ENCODE measurements at places on chromosomes 5 and 9.

DNA sequence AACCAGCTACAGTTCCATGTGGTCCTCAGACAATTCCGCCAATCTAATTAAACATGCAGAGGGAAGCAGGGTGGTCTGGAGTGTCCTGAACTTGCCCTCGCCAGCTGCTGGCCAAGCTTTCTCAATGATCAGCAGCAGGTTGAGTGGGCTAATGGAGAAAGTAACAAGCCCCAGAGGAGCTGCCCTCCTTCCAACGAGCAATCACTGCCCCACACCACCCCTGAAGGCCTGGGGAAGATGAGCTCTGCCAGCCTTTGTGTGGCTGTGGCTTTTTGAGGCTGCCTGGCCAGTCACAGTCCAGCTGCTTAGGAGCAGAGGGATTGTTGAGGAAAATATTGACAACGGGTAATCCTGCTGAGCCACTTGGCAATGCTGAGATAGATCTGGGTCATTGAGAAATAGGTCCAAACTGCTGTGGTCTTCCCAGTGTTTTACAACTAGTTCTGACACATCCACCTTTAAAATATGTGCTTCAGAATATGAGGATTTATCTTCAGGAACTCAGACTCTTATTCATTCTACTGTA, 107.3 kb downstream of the CD180 start:
- no peak for DNase-seq

GRCh38 chr5:112002376-112002775, 245.4 kb upstream of the NREP start:
- DNase-seq = no peak

GRCh38 chr5:121174351-121174750, 677.3 kb upstream of the FTMT start:
- DNase-seq = no peak

DNA sequence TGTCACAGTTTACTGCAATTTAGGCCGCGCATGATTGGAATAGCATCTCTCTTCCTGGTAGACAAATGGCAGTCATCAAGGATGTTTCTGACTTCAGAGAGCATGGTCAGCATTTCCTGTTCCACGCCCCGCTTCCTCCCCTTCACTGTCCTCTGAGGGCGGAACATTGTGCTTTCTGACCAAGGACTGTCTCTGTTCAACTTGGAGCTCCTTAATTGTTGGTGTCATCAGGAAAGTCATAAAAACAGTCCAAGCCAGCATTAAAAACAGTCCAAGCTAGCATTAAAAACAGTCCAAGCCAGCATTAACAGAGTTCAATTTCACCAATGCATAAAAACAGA, 301.3 kb upstream of the IRX4 start:
- DNase-seq = no peak

- no peak for DNase-seq
These were observed 18.1 kb upstream of the MACROH2A1 start for GRCh38 chr5:135417083-135417482.

GRCh38 chr5:29085142-29085541, 2046.8 kb upstream of the CDH9 start:
- no peak for DNase-seq

DNA sequence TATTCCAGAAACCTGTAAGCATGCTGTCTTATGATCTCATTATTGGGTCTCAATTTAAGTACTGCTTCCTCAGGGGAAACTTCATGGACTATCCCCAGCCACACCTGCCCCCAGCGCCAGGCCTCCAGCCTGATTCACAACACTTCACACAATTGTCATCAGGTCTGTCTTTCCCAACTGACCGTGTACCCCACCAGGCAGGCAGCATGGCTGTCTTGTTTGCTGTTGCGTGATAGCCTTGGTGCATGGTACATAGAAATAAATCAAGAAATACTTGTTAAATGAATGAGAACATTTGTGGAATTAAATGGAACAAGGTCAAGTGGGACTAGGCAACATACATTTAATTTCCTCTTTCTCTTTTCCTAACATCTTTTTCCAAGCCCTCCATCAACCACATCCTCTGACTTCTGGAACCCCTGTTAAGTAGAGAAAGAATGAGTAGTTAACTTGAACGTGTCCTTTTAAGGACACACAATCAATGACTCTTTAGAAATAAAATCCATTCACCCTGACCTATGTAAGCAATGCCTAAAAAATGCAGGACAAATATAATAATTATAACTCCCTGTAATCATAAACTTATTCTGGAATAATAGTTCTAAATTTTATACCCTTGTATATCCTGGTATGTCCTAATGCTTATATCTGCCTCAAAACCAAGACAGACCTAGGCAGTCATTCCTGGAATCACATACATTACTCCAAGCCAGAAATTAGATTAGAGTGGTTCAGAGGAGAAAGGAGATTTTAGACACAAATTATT, 17.2 kb upstream of the THG1L start:
- no peak for DNase-seq

- DNase-seq = no peak
These were observed 94.3 kb upstream of the DAB2 start for GRCh38 chr5:39519079-39519478.

GRCh38 chr5:134525683-134526482, 413 bp downstream of the JADE2 start:
- DNase-seq = peak; percentile 92

- no peak for DNase-seq
These were observed 613.4 kb downstream of the IRX1 start for GRCh38 chr5:4208996-4209395.

DNA sequence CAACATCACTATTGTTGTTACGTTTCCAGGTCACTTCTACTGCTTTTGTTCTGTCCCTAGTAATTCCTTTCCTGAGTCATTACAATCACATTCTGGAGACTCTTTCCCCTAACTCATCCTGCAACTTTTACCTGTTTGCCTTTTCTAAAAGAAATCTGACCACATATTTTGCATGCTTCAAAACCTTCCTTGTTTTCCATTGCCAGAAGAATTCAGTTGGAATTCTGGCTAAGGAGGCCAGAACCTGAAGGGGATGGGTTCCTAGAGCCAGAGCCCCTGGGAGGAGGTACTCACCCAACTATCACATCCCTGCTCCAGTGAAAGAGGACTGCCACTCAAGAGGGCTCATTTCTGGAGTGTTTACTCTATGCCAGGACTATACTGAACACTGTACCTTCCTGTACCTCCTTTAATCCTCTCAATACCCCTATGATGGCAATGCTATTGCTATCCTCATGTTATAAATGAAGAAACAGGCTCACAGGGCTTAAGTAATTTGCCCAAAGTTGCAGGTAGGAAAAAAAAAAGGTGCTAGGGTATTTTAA, 42.8 kb upstream of the MAST4 start:
- DNase-seq = no peak

DNA sequence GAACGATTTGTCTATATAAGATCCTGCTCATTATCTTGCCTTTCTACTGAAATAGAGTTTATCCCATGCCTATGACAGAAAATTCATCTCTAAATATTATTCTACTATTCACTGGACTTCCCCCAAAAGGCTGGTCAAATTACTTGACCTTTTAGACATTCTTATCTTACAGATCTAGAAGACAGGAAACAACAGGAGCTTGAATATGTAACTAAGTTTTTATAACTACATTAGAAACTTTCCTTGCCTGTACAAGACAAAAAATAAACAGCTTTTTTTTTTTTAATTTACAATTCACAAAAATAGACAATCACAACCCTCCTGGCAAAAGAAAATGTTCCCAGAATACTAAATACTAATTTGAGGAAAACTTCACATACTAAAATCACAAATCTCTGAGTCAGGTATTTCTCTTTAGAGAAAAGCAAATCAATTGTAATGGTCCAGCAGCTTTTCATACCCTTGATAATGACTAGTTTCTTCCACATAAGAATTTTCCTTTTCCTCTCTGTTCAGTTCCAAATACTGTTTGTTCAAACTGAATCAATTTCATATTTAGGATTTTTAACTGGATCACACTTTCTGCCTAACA, 68.6 kb downstream of the MLLT3 start:
- DNase-seq = no peak

GRCh38 chr9:138061631-138062030, 184.0 kb downstream of the CACNA1B start:
- no peak for DNase-seq

DNA sequence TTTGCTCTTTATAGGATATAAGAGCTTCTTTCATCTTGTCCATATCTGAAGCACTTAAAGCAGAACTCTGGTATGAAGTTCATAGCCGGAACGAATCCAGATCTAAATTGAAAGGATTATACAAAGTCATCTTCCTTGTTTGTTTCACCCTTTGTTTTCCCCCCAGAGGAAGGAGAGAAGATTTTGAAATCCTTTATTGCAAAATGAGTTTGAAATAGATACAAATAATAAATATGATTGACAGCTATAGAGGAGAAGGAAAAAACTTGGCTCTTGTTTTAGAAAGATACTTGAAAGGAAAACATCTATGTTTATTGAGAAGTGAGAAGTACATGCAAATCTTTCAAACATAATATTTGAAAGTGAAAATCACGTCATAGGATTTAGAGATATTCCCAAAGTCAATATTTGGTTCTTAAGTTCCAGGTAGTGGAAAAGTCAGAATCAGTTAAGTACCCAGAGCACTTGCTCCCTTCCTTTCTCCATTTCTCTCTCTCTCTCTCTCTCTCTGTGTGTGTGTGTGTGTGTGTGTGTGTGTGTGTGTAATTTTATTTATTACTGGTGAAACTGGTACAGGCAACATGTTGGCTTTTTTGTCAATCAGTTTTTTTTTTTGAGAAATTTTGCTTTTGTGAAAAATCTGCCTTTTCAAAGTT, 27.2 kb downstream of the PAM start:
- DNase-seq = no peak

- peak; percentile 50 for DNase-seq
These were observed 128.3 kb downstream of the GPBP1 start for GRCh38 chr5:57302164-57302563.

DNA sequence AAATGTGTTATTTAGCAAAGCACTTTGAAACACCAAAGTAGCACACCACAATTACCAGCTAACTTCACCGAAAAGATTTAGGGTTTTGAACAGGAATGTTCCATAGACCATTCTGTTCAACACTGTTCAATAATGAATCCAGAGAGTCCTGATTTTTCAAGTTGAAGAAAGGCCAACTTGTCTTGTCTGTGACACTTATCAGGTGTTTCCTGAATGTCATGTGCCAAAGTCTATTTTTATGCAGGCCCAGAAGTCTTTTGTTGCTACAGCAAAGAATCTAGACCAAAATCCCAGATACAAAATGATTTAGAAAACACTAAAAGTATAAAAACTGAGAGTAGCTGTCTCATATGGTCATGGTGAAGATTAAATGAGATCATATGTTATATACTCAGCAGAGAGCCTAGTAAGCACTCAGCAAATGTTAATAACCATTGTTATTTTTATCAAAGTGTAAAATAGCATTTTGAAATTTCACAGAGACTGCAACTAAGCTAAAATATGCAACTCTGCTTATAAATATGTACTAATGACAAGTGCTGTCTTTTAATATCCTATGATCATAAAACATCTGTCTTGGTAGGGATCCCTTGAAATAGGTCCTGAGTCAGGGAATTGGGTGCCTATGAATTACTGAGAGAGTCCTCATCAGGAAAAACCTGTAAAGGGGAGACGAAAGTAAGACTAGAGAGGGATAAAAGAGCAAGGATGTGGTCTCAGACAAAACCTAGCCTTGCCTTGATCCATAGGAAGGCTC, 122.4 kb upstream of the SLC12A2 start:
- DNase-seq = peak; percentile 28

DNA sequence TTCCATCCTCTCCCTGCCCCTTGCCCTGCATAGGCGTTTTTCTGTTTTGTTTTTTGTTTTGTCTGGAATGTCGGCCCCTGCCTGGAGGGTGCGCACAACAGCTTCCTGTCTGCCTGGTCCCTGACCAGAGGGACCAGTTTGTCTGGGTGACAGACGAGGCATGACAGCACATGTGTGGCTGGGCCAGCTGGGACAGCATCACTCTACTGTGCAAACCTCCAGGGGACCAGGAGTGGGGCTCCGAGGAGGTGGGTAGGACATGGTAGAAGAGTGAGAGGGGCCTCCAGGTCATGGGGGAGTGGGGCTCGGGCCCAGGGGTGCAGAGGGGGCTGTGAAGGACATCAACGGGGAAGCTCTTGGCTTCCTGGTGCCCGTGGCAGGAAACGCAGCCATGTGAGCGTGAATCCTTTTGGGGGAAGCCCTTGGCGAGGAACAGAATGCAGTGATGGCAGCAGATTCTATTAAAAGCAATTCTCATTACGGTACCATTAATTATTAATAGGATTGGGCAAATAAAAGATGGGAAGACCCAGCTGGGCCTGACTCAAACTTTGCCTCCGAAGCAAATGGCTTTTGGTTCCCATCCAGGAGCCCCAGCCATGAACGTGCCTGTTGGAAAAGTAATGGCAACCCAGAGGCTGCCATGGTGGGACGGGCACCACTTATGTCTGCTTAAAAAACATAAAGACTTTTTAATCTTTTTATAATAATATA, 184.4 kb upstream of the IER5L start:
- DNase-seq = no peak

- no peak for DNase-seq
These were observed 38.7 kb downstream of the FTMT start for GRCh38 chr5:121890297-121890858.

DNA sequence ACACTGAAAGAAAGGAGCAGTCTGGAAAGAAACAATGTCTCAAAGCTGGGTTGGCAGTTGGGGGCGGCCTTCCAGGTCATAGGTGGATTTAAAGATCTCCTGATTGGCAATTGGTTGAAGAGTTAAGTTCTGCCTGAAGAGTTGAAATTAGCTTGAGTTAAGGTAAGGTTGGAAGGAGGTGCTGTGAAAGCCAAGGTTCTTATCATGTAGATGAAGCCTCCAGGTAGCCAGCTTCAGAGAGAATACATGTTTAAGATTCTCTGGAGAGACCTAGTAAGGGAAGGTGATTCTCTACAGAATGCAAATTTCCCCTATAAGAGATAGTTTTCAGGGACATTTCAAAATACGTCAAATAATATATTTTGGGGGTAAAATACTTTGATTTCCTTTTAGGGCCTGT, 387.1 kb downstream of the TMEM232 start:
- DNase-seq = no peak

- DNase-seq = no peak
These were observed 17.1 kb upstream of the POU4F3 start for GRCh38 chr5:146321571-146321970.

GRCh38 chr9:92654481-92655301, 15.2 kb downstream of the IPPK start:
- DNase-seq = no peak

- DNase-seq = no peak
These were observed 59.8 kb downstream of the PTCD2 start for GRCh38 chr5:72379936-72380335.

- DNase-seq = no peak
These were observed 299.8 kb upstream of the NUDT12 start for GRCh38 chr5:103862398-103862797.

GRCh38 chr5:76225336-76225735, 142.2 kb downstream of the SV2C start:
- peak; percentile 10 for DNase-seq

Data from common myeloid progenitor, CD34-positive (primary cell).